NB4 (cell line): ENCODE measurements at places on chromosomes 5 and 9.

GRCh38 chr9:102354041-102354440 lies 615.6 kb upstream of the GRIN3A start:
- no peak for DNase-seq

- no peak for DNase-seq
These were observed 227.5 kb upstream of the ACTBL2 start for GRCh38 chr5:57710126-57710525.

DNA sequence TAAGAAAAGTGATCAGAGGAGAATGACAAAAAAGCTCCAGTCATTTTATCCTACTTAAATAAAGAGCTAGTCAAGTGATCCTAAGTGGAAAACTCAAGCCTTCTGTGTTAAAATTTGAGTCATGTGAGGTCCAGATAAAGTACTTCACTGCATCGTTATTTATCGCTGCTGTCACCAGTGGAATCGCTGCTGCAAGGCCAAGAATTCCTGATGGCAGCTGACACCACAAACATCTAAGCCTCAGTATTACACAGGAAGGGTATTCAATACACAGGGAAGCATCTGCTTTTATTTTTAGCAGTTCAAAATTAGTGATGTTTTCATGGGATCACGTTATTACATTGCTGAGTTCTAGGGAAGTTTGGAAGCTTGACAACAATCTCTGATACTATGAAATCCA lies 190.3 kb downstream of the GOLPH3 start:
- DNase-seq, result no peak

DNA sequence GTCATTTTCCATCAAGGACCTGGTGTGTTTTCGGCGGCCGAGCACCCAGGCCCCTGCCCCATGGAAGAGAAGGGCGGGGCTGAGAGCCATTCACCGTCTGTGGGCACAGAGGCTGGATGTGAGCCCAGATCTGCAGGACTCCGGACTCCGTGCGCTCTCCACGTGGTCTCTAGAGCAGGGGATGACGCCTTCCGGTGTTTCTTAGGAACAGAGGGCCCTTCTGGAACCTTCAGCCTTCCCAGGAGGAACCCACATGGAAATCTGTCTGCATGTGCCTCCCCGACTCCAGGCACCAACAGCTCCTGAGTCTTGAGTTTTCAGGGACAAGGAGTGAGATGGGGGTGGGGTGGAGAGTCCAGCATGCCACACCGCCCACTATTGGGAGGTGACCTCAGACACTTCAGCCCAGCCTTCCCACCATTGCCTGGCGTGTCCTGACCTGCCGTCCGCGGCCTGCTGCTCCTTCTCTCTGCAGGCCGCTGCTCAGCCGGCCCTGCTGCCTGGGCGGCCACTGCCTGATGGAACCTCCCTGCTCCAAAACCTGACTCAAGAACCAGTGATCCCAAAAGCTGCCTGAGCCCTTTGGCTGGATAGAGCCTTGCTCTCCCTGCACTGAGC lies 2.4 kb upstream of the RXRA start:
- no peak for DNase-seq

- DNase-seq, result no peak
These were observed 73.1 kb downstream of the ARHGAP26 start for GRCh38 chr5:142842994-142843905.

DNA sequence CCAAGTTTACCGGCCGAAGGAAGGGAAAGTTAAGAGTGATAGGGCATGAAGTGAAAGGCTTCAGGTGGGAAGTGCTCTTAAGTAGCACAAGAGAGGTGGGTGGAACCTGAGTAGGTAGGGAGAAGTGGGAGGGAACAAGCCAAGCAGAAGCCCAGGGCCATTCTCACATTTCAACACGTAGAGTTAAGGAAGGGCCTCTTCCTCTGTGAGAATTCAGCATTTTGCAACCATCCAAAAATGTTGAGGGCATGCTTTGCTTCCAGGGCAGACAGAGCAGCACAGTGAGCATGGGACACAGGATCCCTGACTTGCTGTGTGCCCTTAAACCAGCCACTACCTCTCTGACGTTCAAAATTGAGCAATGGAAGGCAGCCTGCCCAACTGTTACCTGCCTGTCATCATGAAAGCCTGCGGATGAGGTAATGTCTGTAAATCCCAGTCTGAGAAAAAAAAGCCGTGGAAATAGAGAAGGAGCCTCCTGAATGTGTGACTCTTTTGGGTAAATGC lies 3.3 kb downstream of the CYFIP2 start:
- DNase-seq, result peak; percentile 29

DNA sequence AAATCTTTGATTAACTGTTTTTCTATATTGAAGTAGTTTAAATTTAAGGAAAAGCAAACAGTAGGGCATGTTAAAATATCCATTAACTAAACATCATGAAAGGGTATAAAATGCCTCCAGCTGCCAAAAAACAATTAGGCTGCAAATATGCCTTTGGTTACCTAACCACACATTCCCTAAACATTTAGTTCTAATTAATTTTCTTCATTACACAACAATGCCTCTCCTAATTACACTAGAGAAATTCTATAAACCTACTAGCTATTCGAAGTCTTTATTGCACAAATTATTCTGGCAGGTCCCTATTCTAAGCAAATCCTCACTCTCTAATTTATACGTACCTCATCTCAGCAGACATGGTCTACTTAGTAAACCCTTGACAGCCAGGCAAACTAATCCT lies 37.4 kb downstream of the MAT2B start:
- no peak for DNase-seq

GRCh38 chr5:157925786-157926671 lies 67.1 kb upstream of the CLINT1 start:
- DNase-seq, result no peak

DNA sequence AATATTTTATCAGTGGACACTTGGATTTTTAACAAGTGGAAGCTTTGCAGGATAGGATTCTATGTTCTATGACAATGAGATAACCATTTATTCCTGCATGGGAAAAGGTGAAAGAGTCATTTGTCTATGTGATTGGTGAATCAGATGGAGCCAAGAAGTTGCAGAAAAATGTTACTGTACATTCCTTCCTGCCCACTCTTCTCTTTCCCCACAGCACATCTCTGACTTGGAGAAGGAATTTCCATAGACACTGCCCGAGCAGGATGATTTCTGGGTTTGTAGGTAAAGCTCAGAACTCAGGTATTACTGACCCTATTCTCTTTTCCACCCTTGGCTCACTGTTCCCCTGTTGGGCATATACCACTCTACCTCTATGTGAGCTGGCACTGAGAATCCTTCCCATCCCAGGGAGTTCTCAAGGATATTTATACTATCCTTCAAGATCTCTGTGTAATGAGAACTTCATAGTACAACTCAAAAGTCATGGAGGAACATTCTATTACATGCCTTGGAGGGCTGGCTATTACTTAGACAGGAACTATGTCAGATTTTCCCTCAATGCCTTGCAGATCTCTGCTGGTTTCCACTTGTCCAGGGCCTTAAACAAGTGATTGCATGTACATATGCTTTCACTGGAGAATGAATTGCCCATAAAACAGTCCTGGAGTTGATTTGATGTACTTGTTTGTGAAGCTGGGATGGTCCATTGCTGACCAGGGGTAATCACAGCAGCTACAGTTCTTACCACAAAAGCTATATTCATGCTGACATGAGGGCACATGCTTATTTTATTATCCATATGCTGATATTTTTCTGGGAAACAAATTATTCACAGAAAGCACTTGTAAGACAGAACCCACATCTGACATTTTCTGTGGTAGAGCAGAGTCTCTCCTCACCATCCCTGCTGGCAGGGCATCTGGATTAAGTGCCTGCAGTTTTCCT lies 24.1 kb downstream of the SLC1A3 start:
- DNase-seq, result no peak

DNA sequence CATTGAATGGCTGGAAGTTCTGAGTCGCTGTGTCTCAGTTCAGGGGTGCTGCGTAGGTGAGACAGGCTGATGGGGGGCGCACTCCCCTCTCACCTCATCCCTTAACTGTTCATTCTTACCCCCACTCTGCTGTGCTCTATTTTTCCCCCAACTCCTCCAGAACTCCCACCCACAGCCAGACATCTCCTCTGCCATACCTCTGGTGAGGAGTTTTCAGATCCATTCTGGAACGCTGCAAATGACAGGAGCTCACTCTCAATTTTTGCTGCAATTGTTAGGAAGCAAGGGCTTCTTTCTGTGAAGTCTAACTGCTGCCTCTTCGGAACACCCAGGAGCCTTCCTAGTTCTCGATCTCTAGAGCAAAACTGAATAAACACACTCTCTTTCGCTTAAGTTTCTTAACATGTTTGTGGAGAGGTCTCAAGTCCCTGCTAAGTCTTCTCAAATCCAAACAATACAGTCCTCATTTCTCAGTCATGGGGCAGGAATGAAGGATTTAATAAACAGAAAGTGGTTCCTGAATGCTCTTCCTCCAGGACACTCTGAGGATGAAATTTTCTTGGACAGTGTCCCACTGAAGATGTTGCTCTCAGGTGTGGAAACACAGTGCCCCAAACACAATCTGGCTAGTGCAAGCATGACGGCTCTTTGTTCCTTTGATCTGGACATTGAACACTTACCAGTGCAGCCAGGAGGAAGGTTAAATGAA lies 387.7 kb downstream of the KDM4C start:
- DNase-seq, result no peak

GRCh38 chr9:134223091-134223490 lies 58.7 kb upstream of the RNU6ATAC start:
- no peak for DNase-seq

GRCh38 chr9:30075451-30076199 lies 2308.8 kb upstream of the ACO1 start:
- peak; percentile 45 for DNase-seq

DNA sequence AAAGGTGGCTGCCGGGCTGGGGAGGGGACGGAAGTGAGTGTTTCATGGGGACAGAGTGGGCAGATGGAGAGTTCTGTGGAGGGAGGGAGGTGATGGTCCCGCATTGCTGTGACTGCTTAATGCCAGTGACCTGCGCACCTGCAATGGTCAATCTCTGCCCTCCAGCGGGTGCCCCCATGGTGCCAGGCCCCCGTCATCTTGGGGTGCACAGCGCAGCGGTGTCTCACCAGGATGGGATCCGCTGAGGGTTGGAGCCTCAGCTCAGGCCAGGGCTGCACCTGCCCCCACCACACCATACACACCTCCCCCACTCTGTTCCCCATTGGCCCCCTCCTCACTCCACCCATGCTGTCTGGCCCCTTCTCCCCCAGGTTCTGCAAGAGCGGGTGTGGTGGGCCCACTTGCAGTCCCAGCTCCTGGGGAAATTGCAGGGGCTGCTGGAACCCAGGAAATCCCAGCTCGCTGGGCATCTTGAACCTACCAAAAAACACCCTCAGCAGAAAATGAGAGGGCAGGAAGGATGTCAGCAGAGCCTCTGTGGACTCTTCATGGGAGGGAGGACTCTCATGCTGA lies 12.1 kb upstream of the CAMSAP1 start:
- no peak for DNase-seq

- DNase-seq, result no peak
These were observed 7.8 kb downstream of the BICD2 start for GRCh38 chr9:92756792-92757191.

- DNase-seq, result peak; percentile 61
These were observed 17.8 kb downstream of the NANS start for GRCh38 chr9:98074115-98074990.

DNA sequence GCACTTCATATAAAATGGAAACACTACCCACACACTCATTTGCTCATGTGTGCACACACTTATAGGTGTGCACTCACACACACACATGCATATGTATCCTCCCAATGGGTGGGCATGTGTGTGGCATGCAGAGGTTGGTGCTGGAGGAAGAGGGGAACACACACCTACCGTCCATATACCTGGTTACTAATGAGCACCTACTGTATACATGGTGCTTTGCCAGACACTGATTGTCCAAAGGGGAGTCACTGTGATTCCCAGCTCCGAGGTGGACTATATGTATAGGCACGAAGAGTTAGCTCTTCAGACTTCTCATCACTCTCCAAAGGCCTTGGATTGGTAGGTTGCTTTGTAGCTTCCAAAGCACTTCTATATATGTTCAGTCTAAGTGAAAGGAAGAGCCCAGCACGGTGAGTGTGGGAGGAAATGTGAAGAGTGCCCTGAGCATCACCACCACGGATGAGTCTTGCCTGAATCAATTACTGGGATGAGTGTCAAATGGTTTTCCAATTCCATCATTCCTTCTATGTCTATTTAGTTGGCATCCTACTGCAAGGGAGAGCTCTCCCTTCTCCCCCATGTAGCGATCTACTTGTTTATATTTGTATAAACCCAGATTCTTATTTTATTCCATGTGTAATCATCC lies 12.6 kb upstream of the ERGIC1 start:
- no peak for DNase-seq

- no peak for DNase-seq
These were observed 98.0 kb upstream of the NR3C1 start for GRCh38 chr5:143501310-143502044.

DNA sequence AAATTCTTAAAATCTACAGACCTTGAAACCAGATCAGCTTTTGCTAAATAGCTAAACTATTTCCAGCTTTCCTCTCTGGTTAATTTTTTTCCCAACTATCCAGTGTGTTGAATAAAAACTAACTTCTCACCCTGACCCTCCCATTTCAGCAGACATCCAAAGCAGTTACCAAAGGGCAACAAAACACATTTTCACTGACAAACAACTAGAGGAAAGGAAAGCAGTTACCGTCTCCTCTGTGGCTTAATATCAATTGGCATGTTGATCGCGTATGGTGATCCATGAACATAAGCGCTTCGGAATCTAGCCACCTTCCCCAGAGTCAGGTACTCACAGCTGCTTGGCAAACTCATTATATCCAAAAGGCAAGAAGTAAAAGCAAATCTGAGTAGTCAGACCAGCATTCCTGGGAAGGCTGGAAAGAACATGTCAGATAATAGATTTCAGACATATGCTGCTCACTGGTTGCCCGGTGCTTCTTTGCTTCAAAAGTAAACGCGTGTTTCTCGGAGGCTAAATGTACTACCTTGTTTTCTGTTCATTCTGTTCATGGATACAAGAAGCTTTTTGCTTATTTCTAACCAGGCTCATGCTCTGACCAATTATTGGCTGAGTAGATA lies 463.4 kb downstream of the PDE4D start:
- no peak for DNase-seq

- DNase-seq, result no peak
These were observed 32.0 kb downstream of the OR2V1 start for GRCh38 chr5:181098762-181099601.

DNA sequence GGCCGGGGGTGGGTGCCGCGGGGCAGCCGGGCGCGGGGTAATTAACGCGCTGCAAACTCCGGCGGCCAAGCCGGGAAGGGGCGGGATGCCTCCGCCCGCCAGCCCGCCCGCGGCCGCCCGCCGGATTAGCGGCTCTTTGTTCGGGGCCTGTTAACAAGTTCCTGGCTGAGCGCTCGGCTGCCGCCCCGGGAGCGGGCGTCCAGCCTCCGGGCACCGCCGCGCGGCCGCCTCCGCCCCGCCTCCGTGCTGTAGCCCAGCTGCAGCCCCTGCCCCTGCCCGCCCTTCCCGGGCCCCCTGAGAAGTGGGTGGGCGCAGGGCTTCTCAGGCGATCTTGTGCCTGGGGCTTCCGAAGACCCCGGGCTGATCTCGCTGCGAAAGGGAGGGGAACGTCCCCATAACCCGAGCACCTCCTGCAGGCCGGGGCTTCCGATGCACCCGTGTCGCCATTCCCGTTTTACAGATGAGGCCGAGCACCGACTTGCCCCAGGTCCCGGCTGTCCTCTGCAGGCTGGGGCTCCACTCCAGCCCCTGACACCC lies 7.5 kb downstream of the UNC5A start:
- peak; percentile 40 for DNase-seq
